ENCODE measurements at places on chromosomes 12 and 14.

DNA sequence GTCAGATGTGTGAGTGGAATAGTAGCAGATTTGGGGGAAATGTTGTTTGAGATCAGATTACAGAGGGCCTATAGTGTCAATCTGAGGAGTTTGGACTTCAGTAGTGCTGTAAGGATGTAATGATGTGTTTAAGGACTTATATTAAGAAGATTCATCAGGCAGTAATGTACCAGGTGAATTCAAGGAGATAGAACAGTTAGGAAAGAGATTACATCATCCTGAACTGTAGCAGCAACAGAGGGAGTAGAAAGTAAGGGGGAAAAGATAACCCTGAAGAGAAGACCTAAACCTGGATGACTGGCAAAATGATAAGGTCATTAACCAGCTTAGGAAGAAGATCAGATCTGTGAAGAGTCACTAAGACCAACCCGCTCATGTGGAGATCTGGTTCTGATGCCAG lies 349.4 kb downstream of the PDZRN4 start:
- no peak for DNase-seq

- no peak for DNase-seq
These were observed 43.1 kb downstream of the PRKAB1 start for GRCh38 chr12:119710965-119711551.

DNA sequence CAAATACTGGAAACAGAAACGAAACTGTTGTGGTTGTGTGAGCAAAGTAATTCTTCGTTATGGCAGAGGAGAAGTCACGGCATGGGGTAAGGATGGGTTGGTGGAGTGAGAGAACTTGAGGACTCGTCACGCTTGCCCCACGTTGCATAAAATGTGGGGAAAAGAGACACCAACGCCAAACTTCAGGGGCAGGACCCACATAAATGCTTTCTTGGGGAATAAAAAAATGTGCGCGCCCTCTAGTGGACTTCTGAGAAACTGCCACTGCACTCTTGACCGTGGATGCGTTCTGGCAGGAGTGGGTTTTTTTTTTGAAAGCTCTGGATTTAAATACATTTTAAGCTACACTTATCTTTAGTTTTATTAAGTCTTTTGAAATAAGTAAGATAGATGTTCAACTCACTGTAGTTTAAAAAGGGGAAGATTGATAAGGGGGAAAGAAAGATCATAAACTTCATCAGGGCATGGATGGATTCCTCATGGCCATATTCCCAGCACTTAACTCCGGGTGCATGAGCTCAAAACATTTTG lies 4.1 kb upstream of the IGF1 start:
- DNase-seq: peak; percentile 65

GRCh38 chr12:71605039-71605438 lies 58.6 kb downstream of the ZFC3H1 start:
- no peak for DNase-seq

DNA sequence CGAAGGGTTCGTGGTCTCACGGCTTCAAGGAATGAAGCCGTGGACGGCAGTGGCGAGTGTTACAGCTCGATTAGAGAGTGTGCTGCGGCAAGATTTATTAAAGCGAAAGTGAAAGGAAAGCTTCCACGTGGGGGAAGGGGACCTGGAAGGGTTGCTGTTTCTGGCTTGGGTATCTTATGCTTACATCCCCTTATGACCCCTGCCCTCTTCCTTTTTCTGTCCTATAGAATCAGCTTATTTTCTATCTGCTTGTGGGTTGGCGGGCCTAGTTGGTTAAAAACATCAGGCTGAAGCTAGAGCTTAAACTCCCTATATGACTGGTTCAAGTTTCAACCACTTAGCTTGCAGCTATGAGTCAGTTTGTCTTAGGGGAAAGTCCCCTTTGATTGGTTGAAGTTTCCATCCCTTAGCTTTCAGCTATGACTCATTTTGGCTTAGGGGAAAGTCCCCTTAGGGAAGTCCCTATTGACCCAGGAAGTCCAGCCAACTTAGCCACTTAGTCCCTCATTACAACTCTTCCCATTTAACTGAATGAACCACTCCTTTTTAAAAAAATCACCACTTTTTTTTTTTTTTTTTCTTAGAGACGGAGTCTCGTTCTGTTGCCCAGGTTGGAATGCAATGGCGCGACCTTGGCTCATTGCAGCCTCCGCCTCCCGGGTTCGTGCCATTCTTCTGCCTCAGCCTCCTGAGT lies 1494.7 kb upstream of the TMEM132C start:
- peak; percentile 3 for DNase-seq

DNA sequence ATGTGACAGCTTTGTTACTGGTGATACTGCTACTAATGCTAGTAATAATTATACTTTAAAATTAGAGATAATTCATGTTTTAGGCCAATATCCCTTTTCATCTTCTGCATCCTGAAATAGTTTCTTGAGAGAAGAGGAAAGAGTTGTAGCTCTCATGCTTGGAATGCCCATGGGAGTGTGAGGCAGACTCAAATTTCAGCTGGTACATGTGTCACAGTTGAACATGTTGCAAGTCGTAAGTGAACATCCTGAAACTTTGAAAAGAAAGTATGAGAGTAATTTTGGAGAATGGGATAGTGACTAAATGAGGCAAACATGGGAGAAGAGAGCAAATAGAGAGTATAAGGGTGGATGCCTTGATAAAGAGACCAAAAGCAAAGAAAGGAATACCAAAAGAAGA lies 168.0 kb downstream of the TMTC3 start:
- no peak for DNase-seq

GRCh38 chr14:41144370-41144769 lies 462.3 kb upstream of the LRFN5 start:
- DNase-seq: no peak

GRCh38 chr12:25384893-25385248 lies 134.1 kb upstream of the KRAS start:
- DNase-seq: no peak

DNA sequence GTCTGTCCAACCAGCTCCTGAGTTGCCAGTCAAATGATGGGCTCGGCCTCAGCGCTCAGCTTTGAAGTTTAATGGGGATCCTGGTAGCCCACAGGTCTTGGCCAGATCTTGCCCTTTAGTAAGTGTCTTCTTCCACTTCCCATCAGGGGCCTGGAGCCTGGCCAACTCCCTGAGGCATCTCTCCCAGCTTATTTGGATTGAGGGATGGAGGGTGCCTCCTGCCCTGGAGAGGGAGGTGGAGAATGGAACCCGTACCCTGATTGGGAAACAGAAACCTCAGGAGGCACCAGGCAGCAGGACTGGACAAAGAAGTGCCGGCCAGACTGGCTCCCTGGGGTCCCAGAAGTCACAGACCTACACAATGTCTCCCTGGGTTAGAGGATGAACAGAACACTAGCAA lies 40.5 kb upstream of the LTBP2 start:
- no peak for DNase-seq

DNA sequence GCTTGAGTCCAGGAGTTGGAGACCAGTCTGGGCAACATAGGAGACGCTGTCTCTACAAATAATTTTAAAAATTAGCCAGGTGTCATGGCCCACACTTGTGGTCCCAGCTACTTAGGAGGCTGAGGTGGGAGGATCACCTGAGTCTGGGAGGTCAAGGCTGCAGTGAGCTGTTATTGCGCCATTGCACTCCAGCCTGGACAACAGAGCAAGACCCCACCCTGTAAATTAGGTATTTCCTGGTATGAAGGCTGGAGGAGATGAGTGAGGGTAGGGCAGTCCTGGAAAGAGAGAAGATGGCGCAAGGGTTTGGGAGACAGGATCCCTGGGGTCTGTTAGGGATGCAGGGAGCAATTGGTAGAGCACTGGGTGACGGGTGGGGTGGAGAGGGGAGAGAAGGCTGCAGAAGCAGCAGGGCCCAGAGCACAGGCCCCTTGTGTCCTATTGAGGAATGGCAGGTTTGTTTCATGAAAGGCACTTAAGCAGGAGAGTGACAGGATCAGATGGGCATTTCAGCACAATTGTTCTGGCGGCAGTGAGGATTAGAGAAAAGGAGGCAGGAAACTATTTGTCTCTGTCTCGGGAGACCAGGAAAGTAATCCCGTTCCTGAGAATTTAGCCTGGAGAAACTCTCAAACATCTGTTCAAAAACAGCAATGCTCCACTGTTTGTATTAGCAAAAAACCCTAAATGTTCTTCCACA lies 47.2 kb upstream of the KTN1 start:
- no peak for DNase-seq
